Left renal pelvis (tissue), 4 donors: ENCODE measurements at places on chromosomes 4 and X. TPM values are rescaled to one million over a fixed set of nuclear protein-coding genes. Genes with fewer than 3 reads are reported as not detected.

GRCh38 chr4:116664198-116664597 is 421.2 kb downstream of the TRAM1L1 start:
- no peak for DNase-seq

GRCh38 chr4:157772907-157773306 is 399.9 kb downstream of the GASK1B start:
- DNase-seq = no peak

Gene STIM2
- 42.2 TPM for polyA plus RNA-seq

GRCh38 chr4:384311-385010 is 46.8 kb downstream of the ZNF141 start:
- DNase-seq = no peak

Gene JADE3
- polyA plus RNA-seq = 24.1 TPM

DNA sequence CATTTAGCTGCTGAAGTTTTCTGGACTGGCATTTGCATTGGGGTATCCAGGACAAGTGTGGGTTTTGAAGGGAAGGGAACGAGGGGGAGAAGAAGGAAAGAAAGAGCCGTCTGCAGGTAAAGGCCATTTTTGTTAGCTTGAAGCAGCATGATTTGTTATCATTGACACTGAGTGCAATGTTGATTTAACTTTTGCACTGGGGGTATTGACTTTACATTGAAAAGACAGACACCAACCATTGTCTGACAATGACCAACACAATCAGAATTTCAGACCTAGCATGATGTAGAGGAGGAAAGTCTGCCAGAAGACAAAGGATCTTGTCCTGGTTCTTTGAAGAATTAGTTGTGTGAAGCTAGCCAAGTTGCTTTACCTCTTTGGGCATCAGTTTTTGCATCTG is 39.6 kb upstream of the IGFBP7 start:
- no peak for DNase-seq

Gene TBX22
- 16.5 TPM for polyA plus RNA-seq

DNA sequence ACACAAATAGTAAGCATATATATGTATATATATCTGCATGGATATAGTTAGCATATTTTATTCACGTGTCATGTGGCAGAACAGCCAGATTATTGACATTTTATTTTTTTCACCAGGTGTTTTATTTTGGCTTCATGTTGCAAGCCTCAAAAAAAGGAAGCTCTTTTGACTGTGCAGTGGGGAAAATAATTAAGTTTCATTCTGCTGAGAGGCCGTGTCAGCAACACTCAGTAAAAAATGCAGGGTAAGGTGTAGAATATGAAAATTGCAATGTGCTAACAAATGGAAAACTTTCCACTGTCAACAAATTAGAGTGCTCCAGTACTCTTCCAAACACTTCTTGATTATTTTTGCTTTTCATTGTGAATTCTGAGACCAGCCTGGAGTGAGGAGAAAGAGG is 511.5 kb downstream of the GLUD2 start:
- no peak for DNase-seq

DNA sequence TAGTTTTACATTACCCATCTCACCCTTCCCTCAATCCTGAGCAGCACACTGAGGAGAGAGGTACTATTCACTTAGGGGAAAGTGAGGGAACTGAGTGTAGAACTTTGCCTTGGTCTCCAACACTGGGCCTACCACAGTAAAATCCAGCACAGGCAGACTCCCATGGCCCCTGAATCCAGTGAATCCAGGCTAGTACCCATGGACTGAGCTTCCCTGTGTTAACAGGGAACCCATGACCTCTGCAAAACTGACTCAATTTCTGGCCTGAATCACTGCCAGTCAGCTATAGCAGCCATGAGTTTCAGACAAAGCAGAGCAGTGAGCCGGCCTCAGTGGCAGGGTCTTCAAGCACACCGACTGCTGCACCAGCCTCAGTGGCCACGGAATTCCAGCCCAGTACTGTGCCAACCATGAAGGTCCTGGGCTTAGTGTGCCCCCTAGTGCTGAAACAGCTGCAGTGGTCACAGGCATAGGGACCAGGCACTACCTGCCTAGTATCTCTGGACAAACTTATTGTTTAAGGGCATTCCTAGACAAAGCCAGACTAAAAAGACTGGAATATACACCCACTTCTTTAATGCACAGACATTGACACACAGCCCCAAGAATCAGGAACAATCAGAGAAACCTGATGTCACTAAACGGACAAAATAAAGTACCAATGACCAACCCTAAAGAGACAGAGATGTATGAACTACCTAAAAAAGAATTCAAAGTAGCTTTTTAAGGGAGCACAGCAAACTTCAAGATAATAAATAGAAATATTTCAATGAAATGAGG is 127.4 kb upstream of the RPL34 start:
- no peak for DNase-seq

DNA sequence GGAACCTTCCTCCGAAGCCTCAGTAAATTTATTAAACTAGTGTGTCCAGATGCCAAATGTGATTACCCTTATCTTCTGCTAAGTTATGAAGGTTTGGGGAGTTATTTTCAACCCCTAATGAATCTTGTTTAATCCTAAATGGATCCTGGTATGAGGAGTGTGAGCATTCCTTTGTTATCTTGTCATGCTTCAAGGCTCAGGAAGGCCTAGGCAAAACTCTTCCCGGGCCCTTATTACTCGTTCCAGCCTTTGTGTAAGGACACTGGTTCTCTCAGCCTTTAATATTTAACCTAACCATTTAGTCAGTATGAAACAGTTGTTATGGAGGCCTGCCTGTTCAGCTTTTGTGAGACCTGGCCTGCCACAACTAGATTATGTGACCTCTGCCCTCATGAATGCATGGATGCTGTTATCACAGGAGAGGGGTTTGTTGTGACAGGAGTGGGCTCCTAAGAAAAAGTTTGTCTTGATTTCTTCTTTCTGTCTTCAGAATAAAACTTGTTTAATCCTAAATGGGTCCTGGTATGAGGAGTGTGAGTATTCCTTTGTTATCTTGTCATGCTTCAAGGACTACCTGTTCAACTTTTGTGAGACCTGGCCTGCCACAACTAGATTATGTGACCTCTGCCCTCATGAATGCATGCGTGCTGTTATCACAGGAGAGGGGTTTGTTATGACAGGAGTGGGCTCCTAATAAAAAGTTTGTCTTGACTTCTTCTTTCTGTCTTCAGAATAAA is 181.7 kb downstream of the SLC39A8 start:
- DNase-seq = no peak

DNA sequence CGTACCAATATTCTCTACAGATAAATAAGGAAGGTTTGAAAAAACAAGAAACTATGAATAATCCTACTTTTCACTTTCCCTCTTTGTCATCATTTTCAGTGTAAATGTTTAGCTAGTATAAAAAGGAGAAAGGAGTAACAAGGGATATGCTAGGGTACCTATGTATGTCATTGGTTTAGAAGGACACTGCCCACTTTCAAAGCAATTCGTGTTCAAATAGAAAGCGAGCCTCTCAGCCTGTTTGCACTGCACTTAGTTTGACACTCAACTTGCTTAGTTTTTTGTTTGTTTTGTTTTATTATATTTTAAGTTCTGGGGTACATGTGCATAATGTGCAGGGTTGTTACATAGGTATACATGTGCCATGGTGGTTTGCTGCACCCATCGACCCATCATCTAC is 21.6 kb upstream of the RXFP1 start:
- DNase-seq = no peak

GRCh38 chr4:183384516-183384915 is 59.9 kb upstream of the CDKN2AIP start:
- no peak for DNase-seq

DNA sequence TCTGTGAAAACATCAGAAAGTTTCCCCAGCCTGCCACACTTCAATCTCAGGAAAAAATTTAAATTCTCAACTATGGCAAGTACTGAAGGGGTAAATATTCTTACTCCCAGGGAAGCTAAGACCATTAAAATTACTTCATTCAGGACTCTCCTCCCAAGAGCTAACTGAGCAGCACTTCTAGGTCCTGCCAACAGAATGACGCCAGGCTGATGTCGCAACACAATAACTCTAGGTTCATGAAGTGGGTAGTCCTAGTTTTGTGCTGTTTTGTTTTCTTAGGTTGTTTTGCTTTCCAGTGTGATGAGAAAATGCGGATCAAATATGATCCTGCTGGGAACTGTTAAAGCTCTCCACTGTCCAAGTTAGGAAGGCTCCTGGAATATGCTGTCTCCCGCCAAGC is 180.0 kb downstream of the NKX6-1 start:
- no peak for DNase-seq

Gene PWWP3B
- 3.6 TPM for polyA plus RNA-seq

- no peak for DNase-seq
Observed at GRCh38 chrX:87636533-87636932, 118.9 kb downstream of the KLHL4 start.

- DNase-seq = no peak
Observed at GRCh38 chr4:126526335-126526734, 1106.4 kb upstream of the INTU start.

Gene EDA
- polyA plus RNA-seq = 7.8 TPM

Gene KLHL13
- polyA plus RNA-seq = 91.1 TPM

GRCh38 chr4:121192480-121192879 is 28.4 kb upstream of the TNIP3 start:
- DNase-seq = no peak

Gene NDNF
- 73.7 TPM for polyA plus RNA-seq

GRCh38 chrX:38692961-38693360 is 108.3 kb upstream of the MID1IP1 start:
- DNase-seq = no peak

Gene FIP1L1
- polyA plus RNA-seq = 112 TPM

DNA sequence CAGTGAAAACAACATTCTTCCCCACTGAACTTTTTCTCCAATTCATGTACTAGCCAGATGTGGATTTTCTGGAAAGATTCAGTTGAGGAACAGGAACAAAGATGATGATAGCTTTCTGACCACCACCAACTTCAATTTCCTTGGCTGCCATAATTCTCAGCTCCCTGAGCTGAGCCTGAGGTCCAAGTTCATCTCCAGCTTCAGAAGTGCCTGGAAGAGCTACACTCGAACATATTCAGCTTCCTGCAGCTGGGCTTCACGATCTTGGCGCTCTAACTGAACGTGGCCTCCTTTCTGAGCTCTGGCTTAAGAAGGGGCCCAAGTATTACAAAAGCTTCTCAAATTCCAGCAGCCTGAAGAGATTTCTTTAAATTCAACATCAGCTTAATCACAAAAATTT is 83.9 kb downstream of the QDPR start:
- no peak for DNase-seq

- DNase-seq = no peak
Observed at GRCh38 chrX:12153741-12154140, 15.5 kb downstream of the FRMPD4 start.

DNA sequence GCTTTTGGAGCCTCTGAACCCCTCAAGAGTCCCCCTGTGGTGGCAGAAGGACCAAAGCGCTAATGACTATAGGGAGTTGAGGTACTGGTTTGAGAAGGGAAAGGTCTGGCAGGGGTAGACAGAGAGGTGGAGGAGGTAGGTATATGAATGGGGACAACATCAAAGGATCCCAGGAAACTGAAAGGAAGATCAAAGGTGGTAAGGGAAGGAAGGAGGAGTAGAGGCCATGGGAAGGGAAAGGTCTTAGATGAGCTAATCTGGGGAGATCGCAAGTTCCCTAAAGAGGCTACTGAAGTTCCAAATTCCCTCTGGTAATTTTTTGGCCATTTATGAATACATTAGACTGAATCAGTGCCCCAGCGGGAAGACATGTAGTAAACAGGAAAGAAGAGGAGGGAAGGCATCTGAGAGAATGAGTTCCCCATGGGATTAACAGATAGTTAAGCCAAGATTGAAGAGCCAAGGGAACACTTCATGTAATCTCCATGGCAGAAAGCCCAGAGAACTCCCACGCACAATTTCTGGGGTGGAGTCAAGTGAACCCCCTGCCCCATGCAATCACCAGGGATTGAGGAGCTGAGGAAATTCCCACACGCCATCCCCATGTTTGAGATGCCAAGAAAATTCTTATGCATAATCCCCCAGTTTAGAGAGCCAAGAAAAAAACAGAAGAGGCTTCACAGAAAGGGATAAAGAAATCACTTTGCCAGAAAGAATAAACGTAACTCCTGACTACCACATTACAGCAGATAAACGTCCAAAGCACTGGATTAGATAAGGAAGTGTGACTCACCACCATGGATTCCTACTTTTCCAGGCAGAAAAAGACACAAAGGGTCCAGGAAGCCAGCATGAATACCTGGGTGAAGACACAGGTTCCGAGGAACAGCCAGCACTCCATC is 25.8 kb downstream of the ZNF630 start:
- DNase-seq = no peak

- DNase-seq = no peak
Observed at GRCh38 chr4:2787230-2788100, 5.4 kb upstream of the SH3BP2 start.

Gene CT45A3
- polyA plus RNA-seq = not detected

DNA sequence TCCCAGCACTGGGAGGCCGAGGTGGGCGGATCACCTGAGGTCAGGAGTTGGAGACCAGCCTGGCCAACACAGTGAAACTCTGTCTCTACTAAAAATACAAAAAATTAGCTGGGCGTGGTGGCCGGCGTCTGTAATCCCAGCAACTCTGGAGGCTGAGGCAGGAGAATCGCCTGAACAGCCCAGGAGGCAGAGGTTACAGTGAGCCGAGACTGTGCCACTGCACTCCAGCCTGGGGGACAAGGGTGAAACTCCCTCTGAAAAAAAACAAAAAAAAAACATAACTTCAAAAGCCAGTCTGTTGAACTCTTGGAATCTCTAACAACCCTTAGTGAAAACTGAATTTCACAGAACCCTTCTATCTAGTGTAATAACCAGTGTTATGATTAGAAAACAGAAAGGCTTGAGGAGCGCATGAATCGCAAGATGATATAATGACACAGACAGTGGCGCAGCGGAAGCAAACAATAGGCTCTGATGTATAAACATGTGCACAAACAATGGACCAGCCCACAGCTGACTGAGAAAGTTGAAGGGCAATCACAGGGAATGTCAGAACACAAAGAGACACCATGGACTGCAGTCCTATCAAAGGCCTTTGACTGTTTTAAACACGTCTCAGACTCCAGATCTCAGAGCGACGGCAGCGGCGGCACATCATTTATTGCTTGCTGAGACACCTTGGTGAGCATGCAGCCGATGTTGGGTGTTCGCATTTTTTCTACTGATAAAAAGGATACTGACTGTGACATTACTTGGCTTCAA is 81.6 kb downstream of the NSUN7 start:
- DNase-seq = no peak

GRCh38 chr4:183984566-183984965 is 79.5 kb downstream of the STOX2 start:
- no peak for DNase-seq

Gene IGSF1
- 4.2 TPM for polyA plus RNA-seq

Gene FRMD7
- 0.20 TPM for polyA plus RNA-seq

DNA sequence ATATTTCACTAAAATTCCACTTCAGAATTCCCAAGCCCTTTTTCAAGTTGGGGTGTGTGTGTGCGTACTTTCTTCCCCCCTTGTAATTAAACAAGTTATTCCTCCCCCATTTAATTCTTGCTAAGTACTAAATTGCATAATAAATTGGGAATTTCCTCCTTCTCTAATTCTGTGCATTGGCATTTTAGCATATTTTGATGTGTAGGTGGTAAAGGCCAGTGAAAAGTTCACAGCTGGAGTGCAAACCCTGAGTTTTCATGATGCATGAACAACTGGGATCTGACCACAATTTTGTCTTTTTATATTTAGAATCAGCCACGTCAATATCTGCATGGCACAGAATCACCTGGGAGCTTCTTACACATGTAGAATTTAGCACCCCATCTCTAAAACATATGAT is 18.5 kb downstream of the ANXA3 start:
- DNase-seq = no peak
